ENCODE measurements at places on chromosomes 2 and 18. TPM values are rescaled to one million over a fixed set of nuclear protein-coding genes. Genes with fewer than 3 reads are reported as not detected.

The VRK2 gene
- polyA plus RNA-seq, result 28.0 TPM

The ATG16L1 gene
- 23.7 TPM for polyA plus RNA-seq

The KCNG2 gene
- polyA plus RNA-seq, result 0.53 TPM

The ERBB4 gene
- 0.10 TPM for polyA plus RNA-seq

The FBLN7 gene
- 5.1 TPM for polyA plus RNA-seq

The FBXO15 gene
- 0.77 TPM for polyA plus RNA-seq

The TUBB8B gene
- not detected for polyA plus RNA-seq

The ZRANB3 gene
- polyA plus RNA-seq, result 4.8 TPM

The NYAP2 gene
- polyA plus RNA-seq, result not detected

The DUSP19 gene
- 2.4 TPM for polyA plus RNA-seq

The TRIM43 gene
- not detected for polyA plus RNA-seq

The FAM237A gene
- not detected for polyA plus RNA-seq

The HOXD11 gene
- not detected for polyA plus RNA-seq

The TCF23 gene
- polyA plus RNA-seq, result not detected

The LONRF2 gene
- polyA plus RNA-seq, result 0.03 TPM

The ALPG gene
- not detected for polyA plus RNA-seq

The USP40 gene
- 26.2 TPM for polyA plus RNA-seq

The RPS27A gene
- 2,117 TPM for polyA plus RNA-seq

The OTOF gene
- polyA plus RNA-seq, result not detected

The RBBP8 gene
- 32.0 TPM for polyA plus RNA-seq

The STAM2 gene
- polyA plus RNA-seq, result 30.5 TPM

The SH3BP4 gene
- 86.6 TPM for polyA plus RNA-seq

The LIPT1 gene
- 5.9 TPM for polyA plus RNA-seq

The IL1RL2 gene
- polyA plus RNA-seq, result 0.66 TPM

The ARHGEF33 gene
- polyA plus RNA-seq, result 0.52 TPM

The TTR gene
- polyA plus RNA-seq, result not detected

The STK25 gene
- polyA plus RNA-seq, result 171 TPM

The NCK2 gene
- 20.3 TPM for polyA plus RNA-seq

The GREB1L gene
- polyA plus RNA-seq, result 0.11 TPM

The MC2R gene
- not detected for polyA plus RNA-seq

The CFC1 gene
- polyA plus RNA-seq, result not detected

The BOLL gene
- not detected for polyA plus RNA-seq

The CNDP1 gene
- polyA plus RNA-seq, result not detected

The OTOS gene
- not detected for polyA plus RNA-seq

The CD302 gene
- polyA plus RNA-seq, result 13.7 TPM

The UGT1A7 gene
- not detected for polyA plus RNA-seq

The RNU2-63P gene
- not detected for polyA plus RNA-seq

The GLI2 gene
- 2.8 TPM for polyA plus RNA-seq

The DNAH7 gene
- 0.49 TPM for polyA plus RNA-seq

The REG3A gene
- not detected for polyA plus RNA-seq

The THSD7B gene
- polyA plus RNA-seq, result not detected

The LRRTM1 gene
- polyA plus RNA-seq, result not detected

The BCL2L11 gene
- polyA plus RNA-seq, result 1.5 TPM

The PELI1 gene
- polyA plus RNA-seq, result 3.6 TPM

The SIX2 gene
- polyA plus RNA-seq, result 0.03 TPM
